Naive thymus-derived CD8-positive, alpha-beta T cell (primary cell): ENCODE measurements at places on chromosomes 6 and 20. TPM values are rescaled to one million over a fixed set of nuclear protein-coding genes. Genes with fewer than 3 reads are reported as not detected.

TTBK1 gene
- not detected for polyA plus RNA-seq

BEND6 gene
- 0.34 TPM for polyA plus RNA-seq

TMEM74B gene
- not detected for polyA plus RNA-seq

SYCP2L gene
- polyA plus RNA-seq, result not detected

CST3 gene
- polyA plus RNA-seq, result 0.65 TPM
